Stimulated activated CD8-positive, alpha-beta memory T cell treated with anti-CD3 and anti-CD28 coated beads, Interleukin-7, amount 100 ng/mL, for 1 hour (primary cell): ENCODE measurements at places on chromosomes 16 and 17.

GRCh38 chr16:59205403-59205802 lies 471.3 kb upstream of the GOT2 start:
- no peak for DNase-seq

GRCh38 chr17:5759501-5759925 lies 175.2 kb upstream of the NLRP1 start:
- DNase-seq: no peak

DNA sequence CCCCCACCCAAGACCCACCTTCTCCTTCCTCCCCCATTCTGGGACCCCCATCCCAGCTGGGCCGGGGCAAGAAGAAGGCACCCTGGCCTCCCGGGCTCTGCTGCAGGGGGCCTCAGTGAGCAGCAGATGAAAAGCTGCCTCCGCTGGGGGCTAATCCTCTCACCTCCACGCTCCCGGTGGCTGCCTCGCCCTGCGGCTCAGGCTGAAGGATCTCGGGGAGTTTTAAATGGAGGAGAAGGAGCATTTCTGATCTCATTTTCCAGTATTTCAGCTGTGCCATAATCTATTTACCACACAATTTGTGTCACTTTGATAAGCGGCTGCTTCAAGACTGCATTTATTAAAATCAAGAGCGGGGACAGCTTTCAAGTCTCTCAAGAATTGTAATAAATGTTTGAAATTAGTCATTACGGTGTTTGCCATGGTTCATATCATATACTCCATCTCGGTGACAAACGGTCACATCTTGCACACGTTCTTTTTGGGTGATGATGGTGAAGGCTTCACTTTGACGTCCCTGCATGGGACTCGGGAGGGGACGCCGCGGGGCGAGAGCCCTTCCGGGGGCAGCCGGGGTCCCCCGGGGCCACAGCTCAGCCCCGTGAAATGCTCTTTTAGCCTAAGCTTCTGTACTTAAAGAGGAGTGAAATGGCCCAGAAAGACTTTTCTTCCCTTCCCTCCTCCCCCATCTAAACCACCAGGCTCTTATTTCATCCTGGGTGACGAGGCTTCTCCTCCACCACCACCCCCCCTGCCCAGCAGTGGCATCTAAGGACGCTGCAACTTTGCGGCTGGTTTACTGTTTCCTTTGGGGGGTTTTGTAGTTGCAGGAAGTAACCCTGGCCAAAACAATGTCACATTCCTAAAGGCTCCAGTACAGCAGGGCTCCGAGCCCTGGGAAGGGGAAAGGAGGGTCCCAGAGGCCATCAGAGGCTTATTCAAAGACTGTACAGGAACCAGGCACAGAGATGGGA lies 313.1 kb upstream of the TNRC6C start:
- no peak for DNase-seq

- DNase-seq: no peak
These were observed 46.1 kb downstream of the CHD9 start for GRCh38 chr16:53100889-53101288.

DNA sequence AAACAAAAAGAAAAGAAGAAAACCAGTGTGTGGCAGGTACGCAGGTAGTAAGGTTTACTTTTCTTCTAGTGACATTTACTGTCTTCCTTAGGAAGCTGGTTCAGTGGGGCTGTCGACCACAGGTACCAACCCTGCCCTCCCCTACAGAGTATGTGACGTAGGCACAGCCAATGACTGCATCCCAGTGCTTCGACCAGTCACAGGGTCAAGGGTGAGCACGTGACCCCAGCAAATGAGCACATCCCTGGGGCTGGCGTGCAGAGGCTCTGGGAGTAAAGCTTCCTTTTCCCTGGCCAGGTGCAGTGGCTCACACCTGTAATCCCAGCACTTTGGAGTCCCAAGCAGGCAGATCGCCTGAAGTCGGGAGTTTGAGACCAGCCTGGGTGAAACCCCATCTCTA lies 38.9 kb upstream of the PLCG2 start:
- no peak for DNase-seq

GRCh38 chr17:46977348-46977747 lies 1.7 kb downstream of the RPRML start:
- no peak for DNase-seq

- no peak for DNase-seq
These were observed 170.2 kb downstream of the RAB11FIP4 start for GRCh38 chr17:31561469-31562375.

DNA sequence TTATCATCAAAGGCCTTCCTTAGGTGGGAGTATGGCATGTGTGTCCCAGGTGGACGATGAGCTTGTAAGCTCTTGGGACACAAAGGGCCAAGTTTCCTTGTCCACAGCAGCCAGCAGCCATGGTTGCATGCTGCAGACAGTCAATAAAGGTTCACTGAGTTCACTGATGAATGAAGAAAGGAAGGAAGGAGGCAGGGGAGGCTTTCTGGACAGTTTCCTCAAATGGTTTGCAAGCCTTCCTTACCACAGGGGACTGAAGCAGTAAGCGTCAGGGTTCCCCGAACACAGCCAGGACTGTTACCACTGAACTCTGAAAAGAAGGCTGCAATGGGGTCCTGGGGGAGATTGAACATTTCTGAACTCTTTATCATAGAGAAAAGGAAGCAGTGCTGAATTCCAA lies 111.1 kb downstream of the GAS7 start:
- no peak for DNase-seq
